ENCODE measurements at places on chromosomes 7 and 10. TPM values are rescaled to one million over a fixed set of nuclear protein-coding genes. Genes with fewer than 3 reads are reported as not detected.

DNA sequence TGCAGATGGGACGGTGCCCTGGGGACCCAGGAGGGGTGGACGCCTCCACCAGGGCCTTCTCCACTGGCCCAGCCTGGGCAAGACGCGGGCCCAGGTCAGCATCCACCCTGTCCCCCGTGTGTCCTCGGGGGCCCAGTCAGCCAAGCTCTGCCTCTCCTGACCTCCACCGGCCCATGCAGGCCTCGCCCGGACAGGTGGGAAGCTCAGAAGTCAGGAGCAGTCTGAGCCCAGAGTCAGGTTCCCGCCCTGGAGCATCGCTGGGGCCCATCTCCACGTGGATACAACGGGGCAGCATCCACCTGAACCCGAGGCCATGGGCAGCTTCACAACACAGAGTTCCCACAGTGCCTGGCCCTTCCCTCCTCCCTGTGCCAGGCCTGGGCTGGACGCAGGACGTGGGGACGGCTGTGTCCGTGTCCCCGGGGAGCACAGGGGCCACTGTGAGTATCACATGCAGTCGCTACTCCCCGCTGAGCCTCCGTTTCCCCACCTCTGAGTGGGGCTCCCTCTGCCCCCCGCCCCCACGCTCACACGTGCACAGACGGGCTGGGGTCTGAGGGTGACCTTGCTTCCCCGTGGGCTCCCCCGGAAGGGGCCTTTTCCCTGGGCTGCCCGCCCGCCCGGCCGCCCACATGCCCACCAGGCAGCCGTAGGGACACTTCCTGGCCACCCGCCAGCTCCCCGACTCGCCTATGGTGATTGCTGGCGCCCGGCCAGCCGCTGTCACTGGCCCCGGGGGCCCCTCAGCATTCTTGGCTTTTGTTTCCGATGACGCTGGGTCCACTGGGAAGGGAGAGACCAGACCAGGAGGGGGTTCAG, 64.3 kb downstream of the PDGFA start:
- DNase-seq = peak; percentile 86

DNA sequence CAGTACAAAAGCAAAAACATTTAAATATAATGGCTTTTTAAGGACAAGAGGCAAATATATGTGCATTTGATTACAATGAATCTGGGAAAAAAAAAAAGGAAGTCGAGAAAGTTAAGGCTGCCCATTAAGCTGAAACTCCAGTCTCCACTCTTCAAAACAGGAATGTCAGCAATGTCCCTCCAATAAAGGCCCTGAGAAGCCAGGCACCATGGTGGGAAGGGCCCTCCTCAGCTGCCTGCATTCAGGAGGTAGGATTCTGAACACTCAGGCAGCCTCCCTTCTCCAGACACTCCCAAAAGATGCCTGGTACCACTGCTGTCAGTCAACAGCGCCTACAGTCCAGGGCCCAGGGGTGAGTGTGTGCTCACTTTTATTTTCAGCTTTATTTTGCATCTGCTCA, 121.3 kb upstream of the MGMT start:
- no peak for DNase-seq

DNA sequence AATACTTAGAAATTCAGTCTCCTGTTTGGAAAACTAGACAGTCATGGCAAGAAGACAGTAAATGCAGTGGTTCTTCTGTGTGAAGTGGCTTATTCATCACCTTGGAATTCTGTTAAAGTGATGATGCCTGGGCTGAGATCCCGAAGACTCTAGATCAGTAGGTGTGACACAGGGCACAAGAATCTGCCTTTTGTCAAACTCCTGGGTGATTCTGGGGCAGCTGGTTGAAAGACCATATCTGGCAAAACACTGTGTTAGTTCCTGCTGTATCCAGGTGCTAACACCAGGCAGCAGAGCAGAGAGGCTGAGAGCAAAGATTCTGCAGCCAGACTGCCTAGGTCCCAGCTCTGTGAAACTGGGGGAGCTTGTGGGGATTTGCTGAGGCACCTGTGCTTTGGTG, 26.5 kb downstream of the MRC1 start:
- no peak for DNase-seq

- no peak for DNase-seq
These were observed 28.2 kb downstream of the TIMM23 start for GRCh38 chr10:46000538-46000937.

DNA sequence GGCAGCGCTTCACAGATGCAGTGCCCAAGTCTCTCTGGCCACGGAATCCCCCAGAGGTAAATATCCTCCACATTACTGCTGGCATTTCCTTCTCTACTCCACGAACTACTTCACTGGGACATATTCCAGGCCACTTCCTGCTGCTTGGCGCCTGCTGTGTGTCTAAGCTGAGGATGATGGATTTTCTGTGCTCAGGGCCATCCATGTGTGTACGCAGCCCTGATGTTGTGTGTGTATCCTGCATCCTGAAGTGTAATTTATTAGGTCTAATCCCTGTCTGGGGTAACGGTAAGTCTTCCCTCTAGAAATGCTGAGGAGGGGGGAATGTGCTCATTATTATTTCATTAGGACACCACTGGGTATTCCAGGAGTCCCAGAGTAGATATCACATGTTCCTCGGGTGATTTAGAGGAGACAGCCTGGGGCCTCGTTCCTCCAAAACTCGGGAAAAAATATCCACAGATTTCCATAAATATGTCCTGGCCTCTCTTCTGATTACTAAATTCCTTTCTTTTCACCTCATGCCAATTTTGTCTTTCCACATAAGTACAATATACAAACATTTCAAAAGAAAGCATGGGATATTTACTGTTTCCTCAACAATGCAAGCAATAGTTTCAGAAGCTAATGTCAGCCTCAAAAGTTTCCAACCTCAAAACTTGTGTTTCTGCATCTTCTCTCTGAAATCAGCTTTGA, 25.5 kb upstream of the HABP2 start:
- DNase-seq = no peak

GRCh38 chr10:92110039-92110794, 180.7 kb downstream of the CPEB3 start:
- no peak for DNase-seq

The OR2A14 gene
- total RNA-seq = not detected
